ENCODE measurements at places on chromosomes 5 and 9.

- DNase-seq, result no peak
Observed at GRCh38 chr5:125263356-125263755, 516.9 kb upstream of the ZNF608 start.

- DNase-seq, result no peak
Observed at GRCh38 chr5:51345106-51345505, 38.1 kb upstream of the ISL1 start.

GRCh38 chr9:101587332-101588043, 7.3 kb downstream of the PPP3R2 start:
- DNase-seq, result no peak

DNA sequence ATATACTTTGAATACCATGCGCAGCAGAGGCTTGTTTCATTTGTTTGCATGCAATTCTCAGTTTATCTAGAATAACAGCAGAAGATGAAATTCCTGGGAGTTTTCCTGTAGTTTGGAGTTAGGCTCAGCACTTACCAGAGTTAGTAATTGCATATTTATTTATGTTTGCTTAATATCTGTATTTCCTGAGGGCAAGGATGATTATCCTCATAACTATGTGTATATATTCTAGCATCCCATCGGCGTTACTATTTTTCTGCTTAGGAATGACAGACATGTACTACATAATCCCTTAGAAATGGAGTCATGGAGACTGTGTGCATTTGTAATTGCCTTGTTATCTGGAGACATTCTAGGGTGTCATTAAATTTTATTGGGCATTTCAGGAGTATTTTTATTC, 1184.8 kb downstream of the DTWD2 start:
- DNase-seq, result no peak

DNA sequence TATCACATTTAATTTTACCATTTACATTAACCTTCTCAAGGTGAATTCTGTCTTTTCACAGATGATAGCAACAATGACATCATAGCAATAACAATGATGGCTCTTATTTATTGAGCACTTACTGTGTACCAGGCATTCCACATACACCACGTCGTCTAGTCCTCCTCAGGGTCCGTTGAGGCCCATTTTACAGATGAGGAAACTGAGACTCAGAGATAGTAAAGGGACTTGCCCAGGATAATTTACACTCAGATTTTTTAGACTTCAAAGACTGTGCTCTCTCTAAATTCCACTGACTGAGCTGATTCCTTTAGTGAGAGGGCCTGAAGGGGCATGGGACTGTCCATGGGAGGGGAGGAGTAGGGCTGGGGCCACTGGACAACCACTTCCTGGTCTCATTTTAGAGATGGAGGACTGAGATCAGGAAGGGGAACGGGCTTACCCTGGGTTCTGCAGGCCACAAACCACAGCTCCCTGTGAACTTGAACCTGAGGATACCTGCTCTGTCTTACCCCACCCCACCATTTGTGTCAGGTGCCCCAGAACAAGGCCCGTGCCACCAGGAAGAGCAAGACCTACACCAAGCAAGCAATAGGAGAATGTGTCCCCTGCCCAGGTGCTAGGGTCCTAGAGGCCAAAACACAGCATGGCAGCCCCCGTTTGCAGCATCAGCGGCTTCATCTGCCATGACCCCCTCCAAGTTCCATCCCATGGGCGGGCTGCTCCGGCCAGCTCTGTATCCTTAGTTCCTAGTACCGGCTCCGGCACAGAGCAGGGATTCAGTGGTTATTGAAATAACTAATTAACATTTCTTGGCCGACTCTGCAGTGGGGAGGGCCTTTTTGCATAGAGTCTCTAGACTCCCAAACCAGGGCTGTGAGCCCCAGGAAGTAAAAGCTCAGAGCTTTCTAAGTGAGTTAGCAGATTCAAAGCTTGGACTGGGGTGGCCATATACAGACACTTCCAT, 96.6 kb downstream of the RGS3 start:
- no peak for DNase-seq

GRCh38 chr5:4630031-4630430, 510.1 kb upstream of the ADAMTS16 start:
- DNase-seq, result no peak

All from effector CD8-positive, alpha-beta T cell (primary cell).